ENCODE measurements at places on chromosomes 6 and 20.
A peak's percentile ranks its signal among the peaks of the same experiment; 100 is the strongest.

DNA sequence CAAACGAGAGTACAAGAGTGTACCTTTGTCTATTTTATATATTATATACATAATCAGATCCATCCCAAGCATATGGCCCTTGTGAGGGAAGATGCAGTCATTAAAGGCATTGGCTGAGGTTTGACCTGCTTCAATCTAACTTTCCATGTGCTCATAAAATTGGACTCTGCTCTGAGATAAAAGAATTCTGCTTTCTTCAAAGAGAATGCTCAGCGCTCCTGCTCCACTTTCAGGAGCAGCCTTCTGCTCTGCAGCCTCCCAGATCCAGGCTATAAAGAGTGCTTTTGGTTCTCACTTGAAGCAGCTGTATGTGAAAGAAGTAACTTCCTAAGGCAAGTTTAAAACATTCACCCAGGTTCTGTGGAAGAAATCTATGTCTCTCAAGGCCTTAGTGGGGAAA, 45.3 kb downstream of the CD83 start:
- no peak for DNase-seq

GRCh38 chr6:27507041-27507956, 34.4 kb upstream of the ZNF184 start:
- no peak for DNase-seq

DNA sequence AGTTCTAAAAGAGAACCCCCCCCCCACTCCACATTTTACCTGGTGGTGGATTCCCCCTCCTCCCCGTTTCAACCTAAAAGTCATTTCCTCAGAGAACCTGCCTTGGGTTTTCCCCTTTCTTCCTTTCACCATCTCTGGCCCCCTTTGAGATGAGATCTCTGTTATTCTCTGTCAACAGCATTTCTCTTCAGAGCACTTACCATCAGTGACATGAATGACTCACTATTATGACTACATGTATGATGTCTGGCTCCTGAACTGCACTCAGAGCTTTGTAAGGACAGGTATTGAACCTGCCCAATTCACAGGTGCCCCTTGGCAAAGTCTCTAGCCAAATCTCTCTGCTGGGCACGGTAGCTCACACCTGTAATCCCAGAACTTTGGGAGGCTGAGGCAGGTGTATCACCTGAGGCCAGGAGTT, 61.4 kb upstream of the JARID2 start:
- DNase-seq = no peak

- DNase-seq = no peak
Measured at GRCh38 chr20:15319439-15319838, 982.0 kb upstream of the FLRT3 start.

DNA sequence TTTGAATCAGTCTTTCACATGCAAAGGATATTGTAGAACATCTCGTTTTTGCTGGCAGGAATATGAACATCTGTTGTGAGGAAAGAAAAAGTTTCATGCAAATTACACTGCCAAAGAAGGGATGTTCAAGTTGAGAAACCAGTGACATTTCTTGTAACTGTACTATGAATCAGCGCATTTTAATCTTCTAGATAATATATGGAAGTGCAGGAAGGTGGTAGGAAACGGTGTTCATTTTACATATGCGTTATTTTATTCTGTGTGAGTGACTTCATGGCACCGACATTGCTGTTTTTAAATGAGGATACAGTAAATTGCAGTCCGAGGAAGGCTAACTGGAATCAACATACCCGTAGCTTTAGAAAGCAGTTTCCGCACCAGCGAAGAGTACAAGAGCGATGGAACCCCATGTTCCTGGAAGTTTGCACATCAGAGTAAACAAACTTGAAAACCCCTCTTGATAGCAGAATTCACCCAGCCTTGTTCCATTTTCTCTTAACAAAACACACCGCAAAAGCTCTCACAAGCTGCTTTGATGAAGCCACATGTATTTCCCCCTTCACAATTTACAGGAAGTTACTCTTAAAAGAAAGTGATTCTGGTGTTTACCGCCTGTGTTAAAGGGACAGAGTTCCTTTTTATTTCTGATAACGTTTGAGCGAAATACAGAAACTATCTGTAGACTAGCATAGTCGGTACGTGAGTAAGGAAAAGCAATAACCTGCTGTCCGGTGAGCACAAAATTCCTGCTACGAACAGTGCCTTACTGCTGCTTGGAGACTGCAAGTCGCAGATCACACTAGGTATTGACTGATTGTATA, 11.5 kb downstream of the PRDM1 start:
- DNase-seq = no peak

GRCh38 chr6:13241364-13241763, 87.0 kb downstream of the TBC1D7 start:
- DNase-seq = no peak

DNA sequence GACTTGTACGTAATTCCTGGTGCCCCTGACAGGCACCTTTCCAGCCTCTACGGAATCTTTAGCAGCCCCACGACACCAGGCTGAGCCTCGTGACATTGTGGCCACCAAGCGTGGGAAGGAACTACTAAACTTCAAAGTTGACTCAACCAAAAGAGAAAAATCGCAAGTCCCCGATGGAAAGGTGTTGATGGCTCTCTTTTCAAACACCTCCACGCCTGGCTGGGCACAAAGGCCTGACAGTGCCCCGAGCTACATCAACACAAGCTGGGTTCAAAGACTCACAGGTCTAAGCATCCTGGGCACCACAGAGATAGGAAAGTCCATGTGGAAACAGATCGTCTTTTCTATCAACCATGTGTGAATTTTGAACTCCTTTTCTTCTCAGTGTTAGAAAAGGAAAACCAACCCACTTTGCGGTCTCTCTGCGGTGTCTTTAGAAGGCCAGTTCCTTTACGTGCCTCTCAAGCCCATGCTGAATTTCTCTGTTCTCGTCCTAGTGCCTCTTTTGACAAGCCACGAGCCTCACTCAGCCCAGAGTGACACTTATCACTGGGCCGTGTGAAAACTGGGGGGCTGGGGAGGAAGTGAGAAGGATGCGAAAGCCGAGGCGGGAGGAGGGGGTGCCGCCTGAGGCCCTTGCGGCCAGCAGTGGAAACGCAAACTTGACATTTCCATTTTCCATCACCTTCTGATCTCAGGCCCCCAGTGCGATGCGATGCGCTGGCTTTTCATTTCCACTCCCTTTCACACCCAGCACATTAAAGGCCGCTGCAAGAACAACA, 59.4 kb downstream of the GFOD1 start:
- DNase-seq = no peak

- DNase-seq = no peak
Measured at GRCh38 chr6:150280703-150281102, 88.1 kb upstream of the IYD start.

GRCh38 chr20:52001999-52002666, 189.4 kb downstream of the ZFP64 start:
- DNase-seq = no peak

- no peak for DNase-seq
Measured at GRCh38 chr6:45082091-45082490, 246.0 kb upstream of the RUNX2 start.

- DNase-seq = no peak
Measured at GRCh38 chr6:8181951-8182845, 79.8 kb upstream of the EEF1E1 start.

GRCh38 chr6:51927450-51927849, 160.0 kb downstream of the PKHD1 start:
- DNase-seq = no peak

DNA sequence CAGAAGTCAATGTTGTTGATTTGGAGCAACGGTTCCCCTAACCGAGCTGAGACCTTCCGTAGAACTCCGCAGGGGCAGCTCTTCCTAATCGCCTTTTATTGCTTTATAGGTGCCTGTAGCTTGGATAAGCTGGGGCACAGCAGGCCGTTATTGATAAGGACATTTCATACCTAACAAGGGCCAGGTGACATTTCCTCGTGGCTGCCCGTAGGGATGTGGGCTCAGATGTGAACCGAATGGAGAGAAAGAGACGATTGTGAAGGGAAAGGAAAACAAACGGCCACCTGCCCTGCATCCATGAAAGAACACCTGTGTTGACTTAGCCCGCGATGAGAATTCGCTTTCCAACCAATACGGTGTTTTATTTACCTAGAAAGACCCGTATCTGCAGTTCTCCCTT, 53.3 kb upstream of the DACT2 start:
- peak; percentile 48 for DNase-seq

GRCh38 chr6:44113414-44113813, 13.8 kb downstream of the MRPL14 start:
- DNase-seq = no peak

- DNase-seq = no peak
Measured at GRCh38 chr6:51494342-51494741, 593.1 kb downstream of the PKHD1 start.

GRCh38 chr6:19738010-19738409, 99.2 kb upstream of the ID4 start:
- no peak for DNase-seq

- DNase-seq = no peak
Measured at GRCh38 chr6:22445946-22446345, 123.4 kb upstream of the HDGFL1 start.

GRCh38 chr6:30696432-30696831, 5.6 kb upstream of the NRM start:
- no peak for DNase-seq

DNA sequence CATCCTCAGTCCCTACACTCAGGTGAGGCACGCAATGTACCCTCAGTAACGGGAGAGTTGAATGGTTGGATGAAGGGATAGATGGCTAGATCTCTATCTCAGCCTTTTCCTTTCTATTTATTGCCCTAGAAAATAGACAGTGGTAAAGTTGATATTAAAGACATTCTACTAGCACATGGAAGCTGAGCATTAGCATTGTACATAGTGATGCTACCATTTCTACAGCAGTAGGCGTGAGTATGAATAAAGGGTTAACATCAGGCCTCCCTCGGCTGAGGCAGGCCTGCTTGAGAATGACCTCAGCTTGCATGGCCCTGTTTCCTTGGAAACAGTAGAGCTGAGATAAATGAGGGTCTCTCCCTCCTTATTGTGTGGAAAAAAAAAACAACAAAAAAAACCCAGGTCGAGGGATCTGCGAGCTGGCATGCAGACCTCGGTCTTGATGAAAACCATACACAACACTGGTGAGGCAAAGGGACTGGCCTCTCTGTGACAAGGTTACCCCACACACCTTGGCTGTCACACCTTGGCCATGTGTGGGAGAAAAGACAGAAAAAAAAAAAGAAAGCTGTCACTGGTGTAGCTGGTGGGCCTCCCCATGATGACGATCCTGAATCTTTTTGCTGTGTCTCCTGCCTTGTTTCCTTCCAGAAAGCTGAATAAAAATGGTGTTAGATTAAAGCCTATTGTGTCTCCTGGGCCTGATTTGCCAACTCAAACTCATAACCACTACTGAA, 160.0 kb downstream of the HACE1 start:
- DNase-seq = no peak

DNA sequence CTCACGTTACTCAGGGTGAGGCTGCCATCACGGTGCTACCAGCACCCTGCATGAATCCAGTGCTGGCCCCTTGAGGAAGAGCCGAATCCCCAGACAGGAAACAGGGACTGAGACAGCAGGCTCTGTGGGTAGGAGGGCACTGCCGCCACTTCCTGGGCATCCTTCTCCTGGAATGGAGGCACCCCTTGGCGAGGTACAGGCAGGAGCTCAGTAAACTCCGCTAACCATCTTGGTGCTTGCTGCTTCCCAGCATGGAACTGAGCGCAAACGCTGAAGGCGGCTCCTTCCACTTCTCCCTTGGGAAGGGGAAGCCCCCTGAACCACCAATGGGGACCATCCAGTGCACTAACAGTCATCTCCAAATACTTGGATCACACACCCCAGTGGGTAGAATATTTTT, 13.5 kb upstream of the CCDC167 start:
- no peak for DNase-seq

DNA sequence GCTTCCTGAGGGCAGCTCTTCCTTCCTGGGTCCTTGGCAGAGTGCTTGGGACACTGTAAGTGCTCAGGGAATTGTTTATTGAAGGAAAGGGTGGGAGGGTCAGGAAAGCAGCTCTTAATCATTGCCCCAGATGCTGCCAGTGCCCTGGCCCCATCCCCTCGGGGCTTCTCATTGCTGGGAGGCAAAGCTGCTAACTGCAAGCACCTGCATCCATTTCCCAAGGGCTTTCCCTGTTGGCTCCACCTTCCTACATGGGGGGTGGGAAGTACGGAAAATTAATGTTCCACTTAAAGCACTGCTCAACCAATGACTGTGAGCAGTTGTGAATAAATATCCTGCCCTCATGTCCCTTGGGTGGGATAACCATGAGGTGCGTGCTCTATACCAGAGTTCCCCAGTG, 56.4 kb downstream of the NDUFAF5 start:
- DNase-seq = no peak

- DNase-seq = no peak
Measured at GRCh38 chr6:169974663-169975062, 223.2 kb downstream of the ERMARD start.

DNA sequence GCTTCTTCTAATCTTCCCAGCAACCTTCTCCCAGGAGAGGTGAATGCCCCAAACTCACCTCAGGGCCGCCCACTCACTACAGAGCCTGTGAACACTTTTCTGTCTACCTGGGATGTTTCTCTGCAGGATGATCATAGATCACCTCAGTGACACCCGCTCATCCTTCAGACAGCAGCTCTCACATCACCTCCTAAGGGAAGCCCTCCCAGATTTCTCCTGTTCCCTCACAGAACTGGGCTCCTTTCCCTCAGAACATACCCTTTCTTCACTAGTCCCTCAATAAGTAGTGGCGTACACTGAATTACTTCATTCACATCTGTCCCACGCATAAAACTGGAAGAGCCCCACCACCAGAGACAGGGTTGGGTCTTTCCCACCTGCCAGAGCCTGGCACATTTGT, 57.8 kb downstream of the CDK5RAP1 start:
- no peak for DNase-seq

GRCh38 chr6:148520109-148520841, 177.6 kb downstream of the SASH1 start:
- no peak for DNase-seq

DNA sequence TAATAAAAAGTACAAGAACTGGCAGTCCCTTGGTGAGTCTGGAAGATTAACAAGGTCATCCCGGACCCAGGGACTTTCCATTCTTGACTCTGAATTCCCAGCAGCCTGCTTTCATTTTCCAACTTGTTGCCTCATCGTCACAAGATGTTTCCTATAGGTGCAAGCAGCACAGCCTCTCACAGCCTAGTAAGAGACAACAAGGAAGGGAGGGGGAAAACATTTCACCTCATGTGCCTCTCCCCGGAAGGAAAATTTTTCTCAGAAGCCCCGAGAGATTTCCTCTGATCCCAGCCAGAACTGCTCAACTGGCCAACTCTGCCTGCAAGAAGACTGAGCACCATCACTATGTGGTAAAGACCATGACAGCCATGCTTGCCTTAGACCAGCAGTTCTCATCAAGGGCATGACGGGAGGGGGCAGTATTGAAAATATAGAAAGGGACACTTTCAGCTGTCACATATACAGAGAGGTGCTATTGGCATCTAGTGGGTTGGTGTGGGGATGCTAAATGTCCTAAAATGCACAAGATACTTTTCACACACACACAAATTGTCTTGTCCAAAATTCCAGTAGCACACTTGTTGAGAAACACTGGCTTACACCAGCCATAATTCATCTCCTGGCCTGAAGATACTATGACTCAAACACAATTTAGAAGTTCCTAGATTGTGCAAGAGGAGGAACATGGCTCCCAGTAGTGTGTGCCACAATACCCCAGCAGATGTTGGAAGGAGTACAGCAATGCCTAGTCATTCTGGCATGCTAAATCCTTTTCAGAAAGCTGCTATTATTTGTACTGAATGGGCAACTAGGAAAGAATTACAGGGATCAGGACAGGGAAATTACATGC, 10.8 kb upstream of the WTAP start:
- no peak for DNase-seq

- DNase-seq = no peak
Measured at GRCh38 chr20:49990271-49990720, 7.5 kb downstream of the SNAI1 start.
